IMR-90 (cell line): ENCODE measurements at places on chromosomes 2 and 18. TPM values are rescaled to one million over a fixed set of nuclear protein-coding genes. Genes with fewer than 3 reads are reported as not detected.

Gene GKN2
- total RNA-seq, result not detected in 2 replicates

Gene EPHA4
- total RNA-seq, result 111 and 132 TPM in 2 replicates

Gene DAW1
- 1.4 TPM in 2 replicates for total RNA-seq

Gene CCDC148
- total RNA-seq, result 0.18 and 0.56 TPM in 2 replicates

Gene CDH7
- not detected in 2 replicates for total RNA-seq

Gene LYG2
- not detected in 2 replicates for total RNA-seq

Gene GMCL1
- 3.4 and 6.1 TPM in 2 replicates for total RNA-seq

Gene AFF3
- total RNA-seq, result 13.9 and 14.3 TPM in 2 replicates

Gene IL36A
- total RNA-seq, result not detected in 2 replicates

DNA sequence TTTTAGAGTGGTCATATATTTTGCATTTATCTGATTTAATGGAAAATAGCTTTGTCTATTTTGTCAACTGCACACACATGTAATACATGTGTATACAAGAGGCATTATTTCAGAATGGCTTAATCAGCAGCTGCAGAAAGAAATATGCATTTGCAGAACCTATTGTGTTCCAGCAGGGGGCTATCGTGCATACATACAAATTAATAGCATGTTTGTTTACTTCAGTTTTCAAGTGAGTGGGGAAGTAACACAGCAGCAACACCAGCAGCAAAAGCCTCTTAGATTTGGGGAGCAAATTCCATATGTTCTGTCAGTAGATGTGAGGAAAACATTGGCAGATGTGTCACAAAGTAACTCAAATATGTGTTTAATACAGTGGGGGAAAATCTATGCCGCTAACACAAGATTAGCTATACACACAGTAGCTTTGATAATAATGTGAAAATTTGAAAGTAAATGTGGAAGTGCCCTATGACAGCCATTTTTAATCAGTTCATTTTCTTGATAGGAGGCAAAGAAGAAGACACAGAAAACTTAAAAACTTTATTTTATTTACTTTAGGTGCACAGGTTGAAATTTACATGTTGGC lies 218.1 kb downstream of the WDR7 start:
- H3K4me1 ChIP-seq, result no peaks in the 10 kb centered on the region; the same call in 1 of the 2 replicates
- no peak overlapping the region for H3K27ac ChIP-seq
- no peaks in the 10 kb centered on the region for H3K27me3 ChIP-seq
- DNase-seq, result peak; percentile 73
- no peaks in the 10 kb centered on the region for H3K36me3 ChIP-seq

GRCh38 chr18:31356025-31356424 lies 20.6 kb upstream of the DSG4 start:
- no peaks in the 10 kb centered on the region for H3K36me3 ChIP-seq
- DNase-seq, result no peak
- H3K4me1 ChIP-seq, result no peaks in the 10 kb centered on the region
- no peaks in the 10 kb centered on the region for H3K27me3 ChIP-seq
- H3K27ac ChIP-seq, result no peak overlapping the region
- no peak overlapping the region for H3K4me3 ChIP-seq

DNA sequence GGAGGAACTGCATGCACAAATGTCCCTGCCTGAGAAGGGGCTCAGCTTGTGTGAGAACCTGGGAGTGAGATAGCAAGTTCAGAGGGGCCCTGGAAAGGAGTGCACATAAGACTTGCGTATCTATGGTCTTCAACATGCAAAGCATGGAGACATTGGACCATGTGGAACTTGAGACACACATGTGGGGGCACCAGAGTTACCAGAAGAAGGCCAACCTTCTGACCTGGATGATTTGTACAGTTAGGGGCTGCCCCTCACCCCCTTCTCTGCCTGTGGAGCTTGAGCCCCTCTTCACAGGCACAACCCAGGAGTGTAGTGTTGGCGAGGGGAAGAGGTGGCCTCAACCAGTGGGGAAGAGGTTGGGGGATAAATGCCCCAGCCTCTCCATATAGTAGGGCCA lies 165.0 kb upstream of the ARL4C start:
- no peak overlapping the region for H3K27ac ChIP-seq
- no peak for DNase-seq
- no peaks in the 10 kb centered on the region for H3K36me3 ChIP-seq
- no peak overlapping the region for H3K4me3 ChIP-seq
- H3K27me3 ChIP-seq, result no peaks in the 10 kb centered on the region
- no peaks in the 10 kb centered on the region for H3K4me1 ChIP-seq

DNA sequence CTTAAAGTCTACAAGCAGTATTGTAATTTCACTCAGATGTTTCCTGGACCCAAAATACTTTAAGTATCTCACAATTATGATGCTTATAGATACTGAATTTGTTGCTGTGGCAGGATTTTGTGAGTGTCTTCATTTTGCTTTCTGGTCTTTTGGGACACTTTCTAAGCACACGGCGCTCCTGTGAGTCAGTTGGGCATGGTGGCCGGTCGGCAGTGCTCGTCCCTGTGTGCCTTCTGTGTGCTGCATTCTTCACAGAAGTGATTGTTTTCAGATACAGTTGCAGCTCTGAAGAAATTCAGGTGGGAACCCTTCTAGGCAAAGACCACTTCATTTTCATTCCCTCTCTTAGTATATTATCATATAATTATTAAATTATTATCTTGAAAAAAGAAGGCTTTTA lies 273.3 kb downstream of the ZNF407 start:
- H3K27ac ChIP-seq, result no peak overlapping the region
- no peak for DNase-seq
- H3K4me1 ChIP-seq, result peaks cover 4% of the 10 kb centered on the region
- no peaks in the 10 kb centered on the region for H3K36me3 ChIP-seq
- H3K27me3 ChIP-seq, result no peaks in the 10 kb centered on the region
- H3K4me3 ChIP-seq, result no peak overlapping the region

DNA sequence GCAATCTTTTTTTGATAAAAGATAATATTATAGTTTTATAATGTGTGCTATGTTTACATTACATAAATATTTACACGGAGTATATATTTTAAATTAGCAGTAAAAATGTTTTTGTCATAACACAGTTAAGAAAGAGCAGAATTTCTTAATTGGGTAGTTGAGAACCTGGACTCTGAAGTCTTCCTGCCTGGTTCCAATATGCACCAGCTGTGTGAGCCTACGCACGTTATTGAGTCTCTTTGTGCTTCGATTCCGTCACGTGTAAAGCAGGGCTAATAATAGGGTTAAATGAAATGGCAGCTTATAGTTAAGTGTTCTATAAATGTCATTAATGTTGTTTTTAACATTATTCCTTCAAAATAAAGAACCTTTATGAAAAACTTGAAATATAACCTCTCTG lies 1.2 kb upstream of the CCDC88A start:
- H3K4me1 ChIP-seq, result peaks cover 3% of the 10 kb centered on the region
- no peak for DNase-seq
- no peak overlapping the region for H3K27ac ChIP-seq
- H3K4me3 ChIP-seq, result no peak overlapping the region

- no peaks in the 10 kb centered on the region for H3K36me3 ChIP-seq
- H3K27ac ChIP-seq, result peak overlapping the region; percentile 77; the same call in 1 of the 2 replicates
- no peak overlapping the region for H3K4me3 ChIP-seq
- H3K27me3 ChIP-seq, result no peaks in the 10 kb centered on the region
Observed at GRCh38 chr2:28357055-28357454, 35.6 kb upstream of the FOSL2 start.

DNA sequence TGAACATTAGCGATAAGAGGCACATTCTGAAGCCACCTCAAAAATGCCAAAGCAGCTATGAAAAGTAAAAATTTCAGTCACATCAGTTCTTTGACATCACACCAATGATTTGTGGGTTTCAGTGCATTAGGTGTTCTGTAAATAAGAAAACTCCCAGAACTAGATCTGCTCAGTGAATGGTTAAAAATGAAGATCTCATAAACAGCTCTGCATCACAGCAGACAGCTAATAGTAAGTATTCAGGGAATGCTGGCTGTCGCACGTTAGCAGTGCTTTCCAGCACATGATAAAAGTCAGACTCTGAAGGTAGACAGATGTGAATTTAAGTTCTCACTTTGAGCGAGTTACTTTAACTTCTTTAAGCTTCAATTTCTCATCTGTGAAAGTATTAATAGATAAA lies 154.9 kb downstream of the SATB2 start:
- DNase-seq, result peak; percentile 51
- 0 out of 2 replicates have a peak, but pooled peaks cover 2% of the 10 kb centered on the region for H3K36me3 ChIP-seq
- no peak overlapping the region for H3K4me3 ChIP-seq

DNA sequence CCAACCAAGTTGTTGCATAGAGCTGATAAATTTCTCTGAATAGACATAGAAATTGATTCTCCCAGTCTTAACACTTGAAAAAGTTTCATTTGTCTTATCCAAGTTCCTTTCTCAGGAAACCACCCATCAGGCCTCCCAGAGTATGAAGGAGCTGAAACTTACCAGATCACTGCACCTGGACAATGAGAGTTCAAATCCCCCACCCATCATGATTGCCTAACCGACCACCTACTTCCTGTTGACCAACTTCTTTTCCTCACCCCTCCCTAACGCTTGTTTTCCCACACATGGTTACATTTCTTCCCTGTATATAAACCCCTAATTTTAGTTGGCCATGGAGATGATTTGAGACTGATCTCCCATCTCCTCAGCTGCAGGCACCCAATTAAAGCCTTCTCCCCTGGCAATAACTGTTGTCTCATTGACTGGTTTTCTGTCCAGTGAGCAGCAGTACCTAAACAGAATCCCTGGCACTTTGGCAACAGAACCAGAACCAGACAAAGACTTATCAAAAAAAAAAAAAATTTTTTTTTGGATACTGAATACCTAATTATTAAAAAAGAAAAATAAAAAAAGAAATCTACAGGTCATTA lies 103.0 kb downstream of the SPIRE1 start:
- DNase-seq, result no peak
- no peaks in the 10 kb centered on the region; the same call in 1 of the 2 replicates for H3K4me1 ChIP-seq
- no peaks in the 10 kb centered on the region for H3K27me3 ChIP-seq
- H3K36me3 ChIP-seq, result no peaks in the 10 kb centered on the region
- no peak overlapping the region for H3K4me3 ChIP-seq

GRCh38 chr2:151918308-151918707 lies 90.1 kb upstream of the ARL5A start:
- H3K27ac ChIP-seq, result no peak overlapping the region
- DNase-seq, result no peak
- H3K4me1 ChIP-seq, result no peaks in the 10 kb centered on the region

DNA sequence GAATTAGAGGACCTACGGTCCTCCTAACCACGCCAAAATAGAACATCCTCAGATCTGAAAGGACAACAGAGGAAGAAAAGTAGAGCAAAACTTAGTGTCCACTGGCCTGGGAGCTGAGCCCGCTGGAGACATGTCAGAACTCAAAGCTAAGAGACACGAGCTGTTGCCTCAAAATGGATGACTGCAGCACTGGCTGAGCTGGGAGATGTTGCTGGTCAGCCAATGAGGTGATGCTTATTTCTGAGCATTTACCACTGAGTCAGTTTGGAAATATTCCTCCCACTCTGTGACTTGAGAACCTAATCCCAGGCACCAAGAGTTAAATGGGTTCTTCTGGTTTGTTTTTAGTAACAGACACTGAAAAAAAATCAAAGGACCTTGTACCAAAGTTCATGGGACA lies 32.6 kb downstream of the FBXO15 start:
- no peak overlapping the region for H3K4me3 ChIP-seq
- H3K36me3 ChIP-seq, result no peaks in the 10 kb centered on the region
- DNase-seq, result peak; percentile 88
- H3K27ac ChIP-seq, result peak overlapping the region; percentile 48; the same call in 1 of the 2 replicates

DNA sequence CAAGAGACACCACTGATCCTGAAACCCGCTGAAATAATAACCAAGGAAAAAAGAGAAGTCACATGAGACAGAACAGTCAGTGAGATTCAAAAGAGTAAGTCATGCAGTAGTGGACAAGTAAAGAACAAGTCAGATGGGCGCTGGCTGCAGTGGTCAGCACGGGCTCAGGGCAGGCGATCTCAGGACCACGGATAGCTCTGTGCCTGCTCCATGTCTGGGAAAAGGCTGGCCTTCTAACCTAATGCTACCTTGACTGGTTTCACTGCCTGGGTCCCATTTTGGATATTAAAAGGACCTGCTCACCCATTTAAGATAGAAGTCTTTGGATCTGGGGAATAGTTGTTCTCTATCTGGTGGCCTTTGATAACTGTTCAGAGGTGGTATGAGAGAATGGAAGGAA lies 61.7 kb upstream of the LCLAT1 start:
- peak; percentile 63 for DNase-seq
- H3K27me3 ChIP-seq, result peaks cover 5% of the 10 kb centered on the region
- no peak overlapping the region for H3K4me3 ChIP-seq
- no peaks in the 10 kb centered on the region for H3K4me1 ChIP-seq
